PC-9 (cell line): ENCODE measurements at places on chromosomes 3 and 15. TPM values are rescaled to one million over a fixed set of nuclear protein-coding genes. Genes with fewer than 3 reads are reported as not detected.

SLC9C1 gene
- not detected in 2 replicates for total RNA-seq

ARGFX gene
- total RNA-seq: not detected in 2 replicates

DOCK3 gene
- total RNA-seq: 15.2 and 16.9 TPM in 2 replicates

DNA sequence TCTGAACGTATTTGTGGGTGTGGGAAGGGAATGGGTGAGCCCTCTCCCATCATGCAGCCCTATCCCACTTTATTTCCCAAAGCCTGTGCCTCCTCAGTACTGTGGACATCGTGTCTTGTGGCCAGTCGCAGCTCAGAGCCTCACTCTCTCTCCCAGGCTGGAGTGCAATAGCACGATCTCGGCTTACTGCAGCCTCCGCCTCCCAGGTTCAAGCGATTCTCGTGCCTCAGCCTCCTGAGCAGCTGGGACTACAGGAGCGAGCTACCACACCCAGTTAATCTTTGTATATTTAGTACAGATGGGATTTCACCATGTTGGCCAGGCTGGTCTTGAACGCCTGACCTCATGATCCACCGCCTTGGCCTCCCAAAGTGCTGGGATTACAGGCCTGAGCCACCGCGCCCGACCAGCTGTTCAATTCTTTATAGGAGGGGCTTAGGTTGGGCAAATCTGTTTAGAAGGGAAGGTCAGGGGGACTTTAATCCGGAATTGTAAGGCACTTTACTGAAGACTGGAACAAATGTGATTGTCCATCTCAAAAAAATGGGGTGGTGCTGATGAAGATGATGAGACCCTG, 42.7 kb upstream of the BDH1 start:
- DNase-seq: no peak

GRCh38 chr3:74436184-74436583, 178.3 kb downstream of the CNTN3 start:
- DNase-seq: no peak

DNA sequence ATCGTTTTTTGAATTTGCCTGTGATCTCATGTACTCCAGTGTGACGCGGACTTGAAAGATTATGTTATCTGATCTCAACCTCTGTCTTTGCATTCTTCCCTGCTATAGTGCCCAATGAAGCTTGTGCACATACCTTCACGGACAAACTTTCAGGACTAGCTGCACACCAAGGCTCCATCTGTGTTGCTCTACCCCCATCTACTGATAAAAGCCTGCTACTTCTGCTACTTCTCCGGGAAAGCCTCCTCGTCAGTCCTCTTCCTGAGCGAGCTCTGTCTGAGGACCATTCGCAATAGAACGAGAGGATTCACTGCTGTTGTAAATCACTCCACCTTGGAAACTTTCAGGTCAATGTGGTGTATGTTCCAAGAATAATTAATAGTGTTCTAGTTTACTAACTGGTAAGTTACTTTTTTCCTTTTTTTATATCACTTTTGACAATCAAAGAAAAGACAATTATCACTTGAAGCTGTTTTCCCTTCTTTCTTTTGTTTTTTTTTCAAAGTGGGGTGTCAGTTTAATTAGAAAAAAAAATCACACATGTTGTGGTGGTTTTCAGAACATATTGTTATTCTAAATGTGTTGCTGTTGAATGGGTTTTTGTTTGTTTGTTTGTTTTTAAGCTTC, 217.6 kb downstream of the ARRDC4 start:
- DNase-seq: peak; percentile 55

DNA sequence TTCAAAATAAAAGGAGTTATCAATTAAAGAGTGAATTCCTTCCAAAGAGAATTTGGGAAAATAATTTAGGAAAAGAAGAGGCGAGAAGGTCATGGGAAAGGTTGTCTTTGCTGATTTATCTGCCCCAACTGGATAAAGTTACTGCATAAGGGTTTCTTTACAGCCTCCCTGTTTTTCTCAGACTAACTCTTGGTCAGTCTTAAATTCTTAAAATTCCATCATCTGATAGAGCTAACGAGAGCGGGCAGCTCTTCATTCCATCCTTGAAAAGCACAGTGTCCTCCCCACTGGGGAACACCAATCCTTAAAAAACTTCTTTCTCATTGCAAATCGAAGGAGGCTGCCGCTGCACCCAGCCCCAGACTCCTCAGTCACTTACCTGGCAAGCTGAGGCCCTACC, 107.2 kb downstream of the PGPEP1L start:
- no peak for DNase-seq

GRCh38 chr15:91530956-91531582, 322.4 kb upstream of the SLCO3A1 start:
- DNase-seq: no peak

DNA sequence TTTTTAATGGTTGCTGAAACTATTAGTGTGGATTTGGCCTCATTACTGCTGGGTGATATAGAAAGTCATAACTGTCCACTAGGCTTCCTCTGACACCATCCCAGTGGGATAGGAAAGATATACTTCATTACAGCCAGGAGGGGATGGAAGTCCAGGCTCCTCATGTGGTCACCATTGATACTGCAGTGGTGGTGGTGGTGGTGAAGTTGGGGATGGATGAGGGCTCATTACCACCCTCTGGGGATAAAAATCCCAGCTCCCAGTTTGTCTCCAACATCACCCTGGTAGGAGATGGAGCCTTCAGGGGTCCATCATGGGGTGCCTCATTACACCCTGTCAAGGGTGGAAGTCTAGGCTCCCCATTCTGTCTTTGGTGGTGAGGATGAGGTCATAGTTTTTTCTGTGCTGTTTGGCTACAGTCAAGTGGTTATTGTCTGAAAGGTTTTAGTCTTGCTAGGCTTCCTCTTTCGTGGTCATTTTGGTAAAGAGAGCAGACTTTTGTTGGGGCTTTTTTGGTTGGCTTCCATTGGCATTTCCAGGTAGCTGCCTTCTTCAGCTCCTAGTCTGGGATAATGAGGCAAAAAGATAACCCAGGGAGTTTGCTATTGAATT, 30.1 kb upstream of the FILIP1L start:
- DNase-seq: no peak

DNA sequence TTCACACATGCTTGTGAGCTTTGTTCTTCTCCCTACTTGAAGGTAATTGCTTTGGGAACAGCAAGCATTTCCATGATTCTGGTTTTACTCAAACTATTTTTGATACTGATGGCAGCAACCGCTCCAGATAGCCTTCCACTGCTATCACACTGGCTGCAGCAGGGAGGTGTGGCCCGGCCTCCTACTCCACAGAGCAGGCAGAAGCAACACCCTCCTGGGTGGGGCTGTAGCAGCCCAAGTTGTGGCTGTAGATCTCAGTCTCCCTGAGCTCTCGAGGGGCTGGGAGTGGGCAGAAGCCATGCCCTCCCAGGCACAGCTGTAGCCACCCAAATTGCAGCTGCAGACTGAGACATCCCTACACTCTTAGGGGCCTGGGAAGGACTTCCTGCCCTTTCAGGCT, 878.8 kb upstream of the GBE1 start:
- DNase-seq: no peak

DNA sequence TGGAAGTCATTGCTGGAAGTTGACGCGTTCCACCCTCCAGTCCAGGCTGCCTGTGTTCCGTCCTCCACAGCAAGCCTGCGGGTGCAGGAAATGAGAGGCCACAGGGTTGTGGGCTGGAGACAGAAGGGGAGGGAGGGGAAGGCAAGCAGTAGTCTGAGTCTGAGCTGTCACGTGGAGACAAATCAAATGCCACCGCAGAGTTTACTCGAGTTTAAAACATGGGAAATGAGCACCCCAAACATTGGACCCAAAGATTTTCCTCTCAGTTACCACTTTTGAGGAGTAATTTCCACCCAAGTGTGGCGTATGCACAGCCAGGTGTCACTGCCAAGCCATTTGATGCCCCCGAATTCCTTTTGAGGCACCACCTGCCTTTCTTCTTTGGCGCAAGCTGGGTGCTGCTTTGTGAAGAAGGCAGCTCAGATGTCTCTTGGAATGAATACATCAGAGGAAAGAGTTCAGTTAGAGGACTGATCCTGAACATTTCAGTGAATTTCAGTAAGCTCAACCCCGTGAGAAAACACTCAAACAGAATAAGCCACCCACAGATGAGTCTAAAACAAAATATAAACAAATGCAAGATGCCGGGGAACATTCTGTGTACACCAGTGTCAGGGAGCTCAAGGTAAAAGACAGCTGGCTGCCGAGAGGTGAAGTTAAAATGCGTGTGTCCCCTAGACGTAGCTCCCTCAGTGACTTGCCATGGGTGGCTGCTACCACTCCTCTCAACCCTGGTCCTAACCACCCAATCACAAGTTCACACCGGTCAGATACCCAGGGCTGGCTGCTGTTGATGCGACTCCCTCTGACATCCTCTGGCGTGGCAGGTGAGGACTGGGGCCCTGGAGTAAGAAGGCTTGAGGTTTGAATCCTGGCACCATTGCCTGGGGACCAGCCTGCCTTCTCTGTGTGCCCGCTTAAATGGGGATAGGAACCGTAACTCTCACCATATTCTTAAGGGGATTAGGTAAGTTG, 203.8 kb downstream of the UACA start:
- DNase-seq: no peak

- no peak for DNase-seq
Observed at GRCh38 chr3:40329071-40329470, 19.6 kb downstream of the EIF1B start.
